ENCODE measurements at places on chromosomes 2 and 18. TPM values are rescaled to one million over a fixed set of nuclear protein-coding genes. Genes with fewer than 3 reads are reported as not detected.

TMEM214 gene
- 57.1 TPM for total RNA-seq

DNA sequence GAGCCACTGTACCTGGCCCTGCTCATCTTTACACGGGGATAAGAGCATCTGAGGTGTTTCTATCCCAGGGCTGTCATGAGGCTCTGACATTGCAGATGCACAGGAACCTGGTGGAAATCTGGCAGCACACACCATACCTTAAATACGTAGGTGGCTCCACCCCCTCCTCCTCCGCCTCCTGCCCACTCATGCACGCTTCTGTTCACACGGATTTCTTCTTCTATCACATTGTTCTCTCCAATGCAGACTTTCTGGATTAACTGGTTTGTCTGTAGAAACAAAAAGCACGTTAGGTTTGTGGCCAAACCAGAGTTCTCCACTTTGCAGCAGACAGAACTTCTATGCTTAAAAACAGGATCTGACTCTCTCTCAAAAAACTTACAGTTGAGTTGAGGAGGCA is 118.2 kb downstream of the CLIP4 start:
- no peak overlapping the region for H3K27ac ChIP-seq
- H3K27me3 ChIP-seq, result no peaks in the 10 kb centered on the region
- DNase-seq, result no peak
- H3K4me1 ChIP-seq, result no peaks in the 10 kb centered on the region
- no peaks in the 10 kb centered on the region for H3K36me3 ChIP-seq

DNA sequence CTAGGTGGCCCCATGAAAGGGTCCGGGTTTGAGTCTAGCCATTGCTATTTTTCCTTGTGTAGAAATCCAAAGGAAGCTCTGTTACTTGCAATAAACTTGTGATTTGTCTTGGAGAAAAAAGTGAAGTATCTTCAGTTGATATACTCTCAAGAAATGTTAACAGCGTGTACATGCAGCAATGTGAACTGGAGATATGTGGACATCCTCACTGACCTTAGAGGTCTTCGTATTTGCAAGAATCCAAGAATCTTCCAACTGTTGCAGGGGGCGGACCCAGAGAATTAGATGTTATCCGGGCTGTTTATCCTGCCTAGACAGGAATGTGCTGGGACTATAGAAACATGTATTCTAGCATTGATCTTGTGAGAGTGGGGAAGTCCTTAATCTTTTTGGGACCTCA is 187.6 kb downstream of the KCNS3 start:
- peaks cover 17% of the 10 kb centered on the region for H3K4me1 ChIP-seq
- no peaks in the 10 kb centered on the region for H3K36me3 ChIP-seq
- H3K27ac ChIP-seq, result no peak overlapping the region
- H3K27me3 ChIP-seq, result no peaks in the 10 kb centered on the region

- DNase-seq, result no peak
- H3K27me3 ChIP-seq, result no peaks in the 10 kb centered on the region
- H3K4me1 ChIP-seq, result peaks cover 18% of the 10 kb centered on the region
- H3K36me3 ChIP-seq, result no peaks in the 10 kb centered on the region
Observed at GRCh38 chr2:109214651-109215371, 85.8 kb downstream of the SH3RF3 start.

- no peak overlapping the region for H3K4me3 ChIP-seq
- no peak for DNase-seq
- H3K36me3 ChIP-seq, result no peaks in the 10 kb centered on the region
- H3K27ac ChIP-seq, result no peak overlapping the region
Observed at GRCh38 chr2:154374416-154374815, 324.1 kb upstream of the KCNJ3 start.

- H3K36me3 ChIP-seq, result no peaks in the 10 kb centered on the region
- DNase-seq, result no peak
- H3K4me3 ChIP-seq, result no peak overlapping the region
- peaks cover 3% of the 10 kb centered on the region for H3K27me3 ChIP-seq
- H3K4me1 ChIP-seq, result peaks cover 31% of the 10 kb centered on the region
- no peak overlapping the region for H3K27ac ChIP-seq
Observed at GRCh38 chr2:191869781-191870180, 22.9 kb upstream of the CAVIN2 start.

DNA sequence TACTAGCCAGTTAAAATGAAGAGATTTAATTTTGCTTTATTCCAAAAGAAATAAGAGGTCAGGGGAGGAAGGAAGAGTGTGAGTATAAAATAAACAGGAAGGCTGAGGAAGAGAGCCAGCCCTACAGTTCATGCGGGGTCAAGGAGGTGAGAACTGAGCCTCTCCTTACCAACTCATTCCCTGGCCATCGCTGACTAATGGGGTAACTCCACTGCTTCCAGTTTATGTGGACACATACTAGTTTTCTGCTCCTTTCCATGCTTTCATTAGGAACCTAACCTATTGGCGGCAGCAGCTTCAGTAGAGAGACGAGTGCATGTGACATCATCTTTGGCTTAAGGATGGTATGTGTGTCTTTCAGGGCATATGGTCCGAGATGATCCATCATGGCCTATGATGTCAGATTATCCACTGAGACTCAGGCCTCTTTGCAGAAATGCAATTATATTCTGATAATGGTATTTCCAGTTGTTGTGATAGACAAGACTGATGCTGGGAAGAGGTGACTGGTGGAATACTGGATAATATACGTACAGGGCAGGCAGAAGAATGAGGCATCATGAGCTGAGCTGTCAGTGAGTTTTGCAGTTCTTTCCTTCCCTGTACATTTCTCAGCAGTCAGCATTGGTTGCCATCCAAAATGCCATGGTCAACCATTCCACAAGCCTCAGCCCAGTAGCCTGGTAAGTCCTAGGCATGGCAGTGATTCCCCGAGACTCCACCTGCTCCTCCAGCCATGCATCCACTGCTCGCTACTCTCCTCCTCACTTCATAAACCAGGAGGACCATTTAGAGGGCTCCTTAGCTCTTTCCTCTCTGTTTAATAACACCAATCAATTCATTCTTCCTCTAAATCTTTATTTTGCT is 184.6 kb upstream of the OSR1 start:
- no peak for DNase-seq
- no peak overlapping the region for H3K4me3 ChIP-seq
- H3K27me3 ChIP-seq, result no peaks in the 10 kb centered on the region
- H3K36me3 ChIP-seq, result no peaks in the 10 kb centered on the region
